ENCODE measurements at places on chromosomes 7 and 10.
A peak's percentile ranks its signal among the peaks of the same experiment; 100 is the strongest.

GRCh38 chr7:50610521-50611277 is 45.5 kb upstream of the DDC start:
- DNase-seq, result no peak

- no peak for DNase-seq
These were observed 161.6 kb downstream of the JAZF1 start for GRCh38 chr7:28018856-28019465.

DNA sequence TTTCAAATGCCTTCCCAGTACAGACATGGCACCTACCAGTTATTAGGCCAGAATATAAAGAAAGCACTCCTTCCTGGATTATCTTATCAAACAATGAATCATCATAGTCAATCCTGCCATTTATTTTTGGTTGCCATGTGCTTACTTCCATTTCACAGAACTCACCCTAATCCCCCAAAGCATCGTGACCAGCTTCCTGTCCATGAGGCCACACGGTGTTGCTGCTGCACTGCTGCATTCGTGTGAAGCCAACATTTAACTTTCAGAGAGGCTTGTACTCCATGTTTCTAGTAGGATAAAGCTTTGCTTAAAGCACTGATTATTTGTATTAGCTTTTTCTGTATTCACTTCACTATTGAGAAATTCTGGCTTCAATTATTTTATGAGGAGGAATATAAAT is 14.4 kb downstream of the COL28A1 start:
- DNase-seq, result no peak

GRCh38 chr10:51716981-51717380 is 17.6 kb upstream of the CSTF2T start:
- DNase-seq, result no peak

DNA sequence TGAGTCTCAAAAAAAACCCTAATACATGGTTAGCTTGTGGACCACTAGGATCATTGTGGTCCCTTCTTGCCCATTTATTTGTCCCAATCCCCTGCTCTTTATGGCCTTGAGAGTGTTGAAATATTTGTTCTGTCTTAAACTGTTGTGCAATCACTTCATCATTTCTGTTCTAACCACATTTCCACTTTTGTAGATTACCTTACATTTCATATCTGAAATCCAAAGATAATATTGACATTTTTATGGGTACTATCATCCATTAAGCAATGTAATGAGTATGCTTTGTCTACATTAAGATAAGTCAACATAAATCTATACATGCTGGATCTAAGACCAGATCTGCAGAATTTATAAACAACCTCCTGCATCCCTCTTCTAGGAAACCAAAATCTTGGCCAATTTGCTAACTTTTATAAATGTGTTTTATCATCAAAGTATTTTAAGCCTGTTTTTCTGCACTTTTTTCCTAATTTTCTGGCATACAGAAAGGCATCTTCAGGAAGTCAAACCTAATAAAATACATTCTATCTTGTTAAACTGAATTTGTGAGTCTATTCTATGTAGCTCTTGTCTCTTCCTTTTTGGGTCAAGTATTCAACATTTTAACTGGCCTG is 359.4 kb upstream of the CELF2 start:
- DNase-seq, result no peak

GRCh38 chr7:154960063-154960790 is 42.7 kb downstream of the PAXIP1 start:
- DNase-seq, result no peak

GRCh38 chr10:22958338-22958737 is 30.5 kb downstream of the ARMC3 start:
- DNase-seq, result no peak

- DNase-seq, result no peak
These were observed 42.3 kb downstream of the RGS10 start for GRCh38 chr10:119500123-119500795.

GRCh38 chr7:116273918-116274301 is 63.6 kb downstream of the TES start:
- no peak for DNase-seq

DNA sequence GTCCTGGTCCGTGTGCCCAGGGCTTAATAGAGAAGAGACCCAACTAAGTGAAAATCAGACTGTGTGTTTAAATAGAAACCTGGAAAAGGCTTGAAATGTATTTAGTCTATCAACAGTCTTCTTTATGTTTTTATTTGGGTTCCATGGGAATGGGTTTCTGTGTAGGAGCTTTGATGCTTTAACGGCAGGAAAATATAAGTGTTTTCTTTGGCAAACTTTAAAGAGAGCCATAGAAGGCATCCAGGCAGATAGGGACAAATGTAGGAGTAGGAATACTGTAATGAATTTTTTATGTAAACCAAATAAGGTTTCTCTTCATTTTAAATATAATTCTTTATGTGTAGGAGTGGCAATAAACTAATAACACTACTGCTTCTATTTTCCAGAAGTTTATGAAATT is 989.0 kb downstream of the GATA3 start:
- no peak for DNase-seq

GRCh38 chr10:36194276-36194675 is 552.2 kb upstream of the FZD8 start:
- no peak for DNase-seq

GRCh38 chr10:22601618-22602017 is 112.8 kb downstream of the PIP4K2A start:
- no peak for DNase-seq

GRCh38 chr10:129416956-129417765 is 49.9 kb upstream of the MGMT start:
- no peak for DNase-seq

GRCh38 chr10:91745090-91745831 is 53.0 kb upstream of the TNKS2 start:
- DNase-seq, result no peak

DNA sequence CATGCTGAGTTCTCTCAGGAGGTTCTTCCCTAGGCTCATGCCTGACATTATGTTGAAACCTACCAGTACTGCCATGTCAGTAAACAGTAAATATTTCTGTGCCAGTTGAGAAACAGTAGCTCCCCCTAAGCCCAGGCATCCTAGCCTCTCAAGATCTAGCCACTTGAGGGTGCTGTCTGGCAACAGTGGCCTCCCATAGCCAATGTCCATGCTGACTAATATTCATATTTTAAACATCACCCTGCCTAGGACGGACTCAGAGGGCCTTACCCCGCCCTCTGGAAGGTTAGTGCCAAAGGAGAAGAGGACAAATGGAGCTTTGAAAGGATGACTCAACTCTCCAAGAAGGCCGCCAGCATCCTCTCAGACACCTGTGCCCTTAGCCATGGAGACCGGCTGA is 7.7 kb downstream of the ACSM6 start:
- no peak for DNase-seq

GRCh38 chr7:1910827-1911226 is 240.8 kb downstream of the ELFN1 start:
- no peak for DNase-seq

GRCh38 chr7:85186521-85187241 is at the start of gene SEMA3D:
Gene SEMA3D (minus strand): TSS chr7:85187056. CDS start chr7:85121891, 65,165 bp downstream.
- peak; percentile 42 for DNase-seq

- no peak for DNase-seq
These were observed 1.0 kb upstream of the CRTAC1 start for GRCh38 chr10:98031440-98031839.

DNA sequence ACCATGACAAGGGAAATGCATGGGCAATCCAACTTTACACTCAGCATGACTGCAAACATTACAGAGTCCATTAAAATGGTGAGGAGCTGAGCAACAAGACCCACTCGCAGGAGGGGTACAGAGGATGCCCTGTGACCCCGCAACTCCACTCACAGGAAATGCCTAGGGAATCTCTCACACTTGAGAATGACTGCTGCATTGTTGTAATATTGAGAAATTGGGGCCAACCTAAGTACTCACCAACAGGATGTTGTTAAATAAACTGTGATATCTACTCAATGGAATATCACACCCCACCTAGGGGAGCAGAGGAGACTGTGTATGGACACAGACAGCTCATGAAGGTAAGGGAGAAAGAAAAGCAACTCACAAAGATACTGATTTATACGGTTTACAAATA is 53.4 kb upstream of the CAMK2B start:
- no peak for DNase-seq

DNA sequence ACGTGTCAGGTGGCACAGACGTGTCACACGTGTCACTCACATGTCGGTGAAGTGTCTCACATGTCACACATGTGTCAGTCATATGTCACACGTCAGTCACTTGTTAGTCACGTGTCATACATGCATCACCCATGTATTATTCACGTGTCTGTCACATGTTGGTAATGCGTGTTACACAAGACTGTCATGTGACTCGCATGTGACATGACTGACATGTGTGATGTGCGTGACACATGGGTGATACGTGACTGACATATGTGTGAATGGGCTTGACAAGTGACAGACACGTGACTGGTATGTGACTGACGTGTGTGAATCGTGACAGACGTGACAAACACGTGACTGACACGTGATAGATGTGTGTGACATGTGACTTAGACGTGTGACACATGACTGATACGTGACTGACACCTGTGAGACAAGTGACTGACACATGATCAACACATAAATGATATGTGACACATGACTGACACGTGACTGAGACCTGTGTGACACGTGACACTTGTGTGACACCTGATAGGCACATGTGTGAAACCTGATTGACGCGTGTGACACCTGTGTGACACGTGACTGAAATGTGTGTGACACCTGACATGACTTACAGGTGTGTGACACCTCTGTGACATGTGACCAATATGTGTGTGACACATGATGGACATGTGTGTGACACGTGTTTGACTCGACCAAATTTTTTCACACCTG is 56.1 kb downstream of the ZNF92 start:
- no peak for DNase-seq

DNA sequence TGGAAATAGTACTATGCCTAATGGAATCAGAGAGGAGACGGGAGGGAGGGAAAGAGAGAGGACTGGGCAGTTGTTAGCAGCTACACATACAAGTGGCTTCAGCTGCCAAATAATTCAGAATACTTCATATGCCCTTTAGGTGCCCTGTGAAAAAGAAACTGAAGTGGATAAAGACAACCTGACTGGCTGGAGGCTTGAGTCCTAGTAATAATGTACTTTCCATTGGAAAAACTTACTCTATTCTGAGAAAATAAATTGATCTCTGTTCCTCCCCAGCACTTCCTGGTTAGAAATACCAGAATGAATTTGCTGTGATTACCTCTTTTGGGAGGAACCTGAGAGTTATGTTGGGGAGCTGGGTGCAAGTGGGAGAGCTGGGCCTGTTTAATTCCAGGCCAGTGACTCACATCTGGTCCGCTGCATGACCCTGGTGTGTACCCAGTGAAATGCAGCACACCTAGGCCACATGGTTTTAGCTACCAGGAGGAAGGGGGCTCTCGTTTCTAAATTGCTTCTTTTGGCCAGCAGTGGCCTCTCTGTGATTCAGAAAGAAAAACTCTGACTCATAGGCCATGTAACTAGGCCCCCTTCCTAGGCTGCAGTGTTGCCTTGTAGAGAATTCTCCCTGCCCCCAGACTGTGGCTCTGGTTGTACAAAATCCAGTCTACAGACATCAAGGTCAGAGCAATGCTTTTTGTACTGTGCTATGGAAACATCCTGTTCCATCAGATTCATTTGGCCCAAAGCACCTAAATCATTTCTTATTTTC is 6.5 kb downstream of the AGFG2 start:
- DNase-seq, result no peak

DNA sequence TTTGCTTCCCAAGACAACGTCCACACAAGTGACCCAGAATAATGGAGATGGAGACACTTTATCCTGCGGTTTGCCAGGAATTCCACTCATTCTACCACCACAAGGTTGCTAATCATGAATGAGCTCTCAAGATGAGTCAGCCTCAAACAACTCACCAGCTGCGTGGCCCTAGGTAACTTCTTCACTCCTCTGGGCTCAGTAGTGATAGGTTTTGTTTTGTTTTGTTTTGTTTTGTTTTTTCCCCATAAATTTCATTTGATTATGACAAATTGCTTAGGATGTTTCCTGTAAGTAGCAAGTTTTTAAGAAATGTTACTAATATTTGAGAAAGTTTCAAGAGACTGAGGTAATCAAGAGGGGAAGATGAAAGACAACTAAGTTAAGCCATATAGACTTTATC is 286.8 kb downstream of the PARD3 start:
- DNase-seq, result no peak

- DNase-seq, result no peak
These were observed 19.4 kb downstream of the DIP2C start for GRCh38 chr10:670038-670437.

DNA sequence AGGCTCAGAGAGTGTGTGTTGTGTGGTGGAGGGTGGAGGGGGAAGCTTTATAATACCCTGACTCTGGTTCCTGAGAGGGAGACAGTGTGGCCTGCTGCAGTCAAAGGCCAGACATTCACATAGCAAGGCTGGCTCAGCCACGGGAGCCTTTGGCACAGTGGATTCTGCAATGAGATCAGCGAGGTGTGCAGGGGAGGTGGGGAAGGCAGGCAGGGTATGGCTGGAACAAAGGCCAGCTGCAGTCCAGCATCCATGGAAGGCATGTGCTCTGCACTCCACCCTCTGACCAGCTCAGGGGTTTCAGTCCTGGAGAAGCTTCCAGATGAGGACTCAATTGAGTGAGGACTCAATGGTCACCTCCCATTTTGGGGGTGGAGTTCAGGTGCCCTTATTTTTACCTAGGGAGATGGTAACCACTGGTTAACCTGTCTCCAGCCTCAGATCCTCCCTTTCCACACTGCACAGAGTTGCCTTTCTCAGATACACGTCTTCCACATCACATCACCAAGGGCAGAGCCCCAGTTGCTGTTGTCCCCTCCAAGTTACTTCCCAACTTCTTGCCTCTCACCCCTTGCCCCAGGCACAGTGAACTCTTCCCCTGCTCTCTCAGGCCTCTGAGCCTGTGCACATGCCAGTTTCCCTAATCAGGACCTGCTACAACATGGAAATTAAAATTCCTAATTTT is 504.9 kb downstream of the GRID1 start:
- DNase-seq, result no peak

Measured in NCI-H2081 treated with DMSO at 0.1 percent for 48 hours (cell line).